ENCODE measurements at places on chromosomes 11 and 22.
A peak's percentile ranks its signal among the peaks of the same experiment; 100 is the strongest.

DNA sequence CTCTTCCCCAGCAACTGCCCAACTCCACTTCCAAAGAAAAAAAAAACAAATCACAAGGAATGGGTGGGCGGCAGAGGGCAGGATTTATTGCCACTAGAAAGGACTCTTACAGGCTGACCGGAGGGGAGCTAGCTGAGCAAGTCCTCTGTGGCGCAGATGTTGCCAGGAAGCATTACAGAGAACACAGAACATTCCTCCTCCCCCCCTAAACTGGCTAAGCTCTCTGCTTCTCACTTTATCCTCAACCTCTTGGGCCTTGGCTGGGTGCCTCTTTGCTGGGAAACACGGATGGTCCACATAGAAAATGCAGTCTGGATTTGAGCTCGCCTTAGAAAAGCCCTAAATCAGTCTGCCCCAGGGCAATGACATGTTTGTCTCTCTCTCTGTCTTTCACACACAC lies 12.6 kb upstream of the FJX1 start:
- no peak for DNase-seq

GRCh38 chr11:57377107-57377506 lies 3.8 kb downstream of the PRG3 start:
- no peak for DNase-seq

- no peak for DNase-seq
These were observed 17.9 kb downstream of the ELMOD1 start for GRCh38 chr11:107608809-107609208.

- DNase-seq: no peak
These were observed 5.1 kb downstream of the CD82 start for GRCh38 chr11:44570411-44571155.

DNA sequence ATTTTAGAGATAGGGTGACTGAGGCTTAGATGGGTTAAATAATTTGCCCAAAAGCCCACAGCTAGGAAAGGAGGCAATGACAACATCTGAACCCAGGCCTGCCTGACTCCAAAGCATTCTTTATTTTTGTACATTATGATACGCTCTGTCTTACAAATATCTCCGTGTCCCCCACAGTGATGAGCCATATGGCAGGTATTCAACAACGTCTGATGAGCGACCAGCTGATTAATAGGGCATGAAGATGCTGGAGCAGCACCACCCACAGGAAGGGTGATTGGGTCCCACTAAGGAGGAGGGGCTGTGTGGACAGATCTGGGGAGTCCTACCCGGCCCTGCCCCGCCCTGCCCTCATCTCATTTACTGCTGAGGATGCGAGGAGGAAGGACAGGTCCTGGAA lies 380.6 kb downstream of the CADM1 start:
- DNase-seq: no peak

GRCh38 chr22:42300259-42301076 lies 30.0 kb upstream of the TCF20 start:
- DNase-seq: no peak

DNA sequence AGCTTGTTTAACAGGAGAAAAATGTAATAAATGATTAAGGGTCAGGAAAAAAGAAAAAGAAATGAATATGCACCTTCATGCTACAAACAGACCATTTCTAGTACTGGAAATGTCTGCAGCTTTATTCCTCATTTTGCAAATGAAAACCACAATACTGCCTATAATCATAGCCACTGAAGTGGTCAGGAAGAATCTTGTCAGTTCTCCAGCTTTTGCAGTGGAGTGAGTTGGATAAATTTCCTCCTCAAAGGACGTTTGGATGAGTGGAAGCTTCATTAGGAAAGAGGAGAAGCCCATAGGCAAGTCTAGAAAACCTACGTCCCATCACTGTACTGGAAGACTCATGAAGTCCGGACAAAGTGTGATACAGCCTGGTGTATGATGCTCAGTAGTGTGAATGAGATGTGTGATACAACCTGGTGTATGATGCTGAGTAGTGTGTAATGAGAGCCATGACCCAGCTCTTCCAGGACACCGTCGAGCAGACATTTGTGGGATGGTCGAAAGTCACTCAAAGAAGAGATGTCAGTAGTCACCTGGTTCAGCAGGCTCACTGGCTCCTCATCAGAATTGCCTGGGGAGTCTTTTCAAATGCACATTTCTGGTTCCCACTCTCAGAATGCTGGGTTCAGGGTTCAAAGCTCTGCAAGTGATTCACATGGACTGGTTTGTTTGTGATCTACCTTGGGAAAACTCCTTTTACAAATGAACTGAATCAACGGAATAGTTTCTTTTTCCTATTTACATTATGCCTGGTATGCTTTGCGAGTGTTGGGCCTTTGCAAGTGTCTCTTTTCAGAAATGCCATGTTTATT lies 101.3 kb downstream of the PDHX start:
- no peak for DNase-seq

GRCh38 chr11:48163360-48164100 lies 53.1 kb upstream of the OR4B1 start:
- DNase-seq: no peak

DNA sequence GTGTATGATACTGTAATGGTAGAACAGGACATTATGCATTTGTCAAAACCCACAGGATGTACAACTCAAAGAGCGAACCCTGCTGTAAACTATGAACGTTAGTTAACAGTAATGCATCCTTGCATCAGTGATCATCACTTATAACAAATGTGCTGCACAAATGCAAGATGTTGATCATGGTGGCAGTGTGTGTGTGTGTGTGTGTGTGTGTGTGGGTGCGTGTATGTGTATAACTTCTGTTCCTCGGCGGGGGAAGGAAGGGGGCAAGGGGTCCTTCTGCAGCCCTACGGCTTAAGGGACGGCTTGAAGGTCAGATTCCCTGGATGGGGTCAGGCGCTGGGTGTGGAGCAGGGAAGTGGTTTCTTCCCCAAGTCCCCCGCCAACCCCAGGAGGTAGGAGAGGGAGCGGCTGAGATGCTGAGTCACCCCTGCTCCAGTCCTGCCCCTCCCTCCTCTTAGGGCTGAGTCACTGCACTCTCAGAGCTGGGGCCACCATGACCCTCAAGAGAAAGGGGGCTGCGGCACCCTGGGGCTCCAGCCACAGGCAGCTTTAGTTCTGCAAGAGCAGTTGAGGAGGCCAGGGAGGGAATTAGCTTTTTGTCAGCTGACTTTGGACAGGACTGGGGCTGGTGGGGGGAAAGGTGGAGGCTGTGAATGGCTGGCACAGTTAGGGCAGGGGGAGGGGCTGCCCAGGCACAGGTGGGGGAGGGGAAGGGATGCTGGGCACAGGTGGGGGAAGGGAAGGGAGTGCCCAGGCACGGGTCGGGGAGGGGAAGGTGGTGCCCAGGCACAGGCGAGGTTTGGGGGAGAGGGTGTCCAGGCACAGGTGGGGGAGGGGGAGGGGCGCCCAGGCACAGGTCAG lies 8.8 kb upstream of the CTSD start:
- DNase-seq: peak; percentile 75

DNA sequence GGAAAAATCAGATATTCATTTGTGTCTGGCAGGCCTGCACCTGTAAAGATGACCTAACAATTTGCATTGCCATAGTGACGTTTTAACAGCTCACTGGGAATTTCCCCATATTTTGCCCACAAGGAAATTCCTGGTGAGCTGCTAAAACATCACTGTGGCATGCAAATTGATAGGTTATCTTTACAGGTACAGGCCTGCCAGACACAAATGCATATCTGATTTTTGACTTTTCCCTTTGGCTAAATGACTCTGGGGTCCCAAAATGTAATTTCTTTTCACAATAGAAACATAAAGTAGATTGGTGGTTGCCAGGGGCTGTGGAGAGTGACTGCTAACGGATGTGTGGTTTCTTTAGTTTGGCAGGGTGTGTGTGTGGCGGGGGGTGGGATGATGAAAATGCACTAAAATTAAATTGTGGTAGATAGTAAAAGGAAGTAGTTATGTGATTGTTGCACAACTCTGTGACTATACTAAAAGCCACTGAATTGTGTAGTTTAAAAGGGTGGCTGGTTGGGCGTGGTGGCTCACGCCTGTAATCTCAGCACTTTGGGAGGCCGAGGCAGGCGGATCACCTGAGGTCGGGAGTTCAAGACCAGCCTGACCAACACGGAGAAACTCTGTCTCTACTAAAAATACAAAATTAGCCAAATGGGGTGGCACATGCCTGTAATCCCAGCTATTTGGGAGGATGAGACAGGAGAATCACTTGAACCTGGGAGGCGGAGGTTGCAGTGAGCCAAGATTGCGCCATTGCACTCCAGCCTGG lies 18.5 kb upstream of the FEZ1 start:
- DNase-seq: no peak

GRCh38 chr11:119533921-119534736 lies 111.2 kb upstream of the THY1 start:
- peak; percentile 74 for DNase-seq

DNA sequence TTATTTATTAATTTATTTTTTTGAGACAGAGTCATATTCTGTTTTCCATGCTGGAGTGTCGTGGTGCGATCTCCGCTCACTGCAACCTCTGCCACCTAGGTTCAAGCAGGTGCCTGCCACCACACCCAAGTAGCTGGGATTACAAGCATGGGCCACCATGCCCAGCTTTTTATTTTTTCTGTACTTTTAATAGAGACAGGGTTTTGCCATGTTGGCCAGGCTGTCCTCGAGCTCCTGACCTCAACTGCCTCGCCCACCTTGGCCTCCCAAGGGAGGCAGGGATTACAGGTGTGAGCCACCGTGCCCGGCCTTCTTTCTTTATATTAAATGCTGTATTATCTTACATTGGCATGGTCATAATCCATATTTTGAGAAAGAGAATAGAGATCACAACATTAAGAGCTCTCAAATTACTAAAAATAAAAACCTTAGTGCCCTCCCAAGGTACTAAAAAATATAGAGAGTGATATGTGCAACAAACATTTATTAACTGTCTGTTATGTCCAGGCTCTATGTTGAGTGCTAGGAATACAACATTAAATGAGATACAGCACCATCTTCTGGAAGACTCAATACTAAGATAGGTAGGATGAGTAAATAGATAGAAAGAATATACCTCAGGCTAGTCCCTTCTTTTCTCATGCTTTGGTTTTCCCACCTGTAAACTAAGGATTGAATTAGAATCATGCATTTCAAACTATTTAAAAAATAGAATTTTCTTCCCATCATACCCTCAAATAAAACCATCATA lies 84.1 kb downstream of the BBOX1 start:
- no peak for DNase-seq

- DNase-seq: no peak
These were observed 526 bp upstream of the PNPLA5 start for GRCh38 chr22:43892183-43892894.

GRCh38 chr11:75320643-75321042 lies 30.8 kb downstream of the ARRB1 start:
- no peak for DNase-seq

DNA sequence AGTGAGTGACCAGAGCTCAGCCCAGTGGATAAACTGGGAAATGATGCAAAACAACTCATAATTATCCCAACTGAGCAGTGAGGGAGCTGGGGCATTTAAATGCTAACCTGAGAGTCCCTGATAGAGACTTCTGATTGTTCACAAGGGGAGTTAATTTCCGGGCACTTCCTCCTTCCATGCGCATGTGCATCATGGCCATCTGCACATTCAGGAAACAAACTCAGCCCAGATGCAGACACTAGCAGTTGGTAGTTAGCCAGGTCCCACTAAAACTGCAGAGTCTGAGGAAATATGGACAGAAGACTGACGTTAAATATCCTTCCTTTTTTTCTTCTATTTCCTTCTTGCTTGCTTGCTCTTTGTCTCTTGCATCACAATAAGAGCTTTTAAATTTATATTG lies 852.1 kb upstream of the LRRC4C start:
- DNase-seq: no peak

- DNase-seq: no peak
These were observed 131.0 kb downstream of the FBXO7 start for GRCh38 chr22:32605576-32605975.

- DNase-seq: no peak
These were observed 155.5 kb upstream of the NAV2 start for GRCh38 chr11:19557185-19557584.

DNA sequence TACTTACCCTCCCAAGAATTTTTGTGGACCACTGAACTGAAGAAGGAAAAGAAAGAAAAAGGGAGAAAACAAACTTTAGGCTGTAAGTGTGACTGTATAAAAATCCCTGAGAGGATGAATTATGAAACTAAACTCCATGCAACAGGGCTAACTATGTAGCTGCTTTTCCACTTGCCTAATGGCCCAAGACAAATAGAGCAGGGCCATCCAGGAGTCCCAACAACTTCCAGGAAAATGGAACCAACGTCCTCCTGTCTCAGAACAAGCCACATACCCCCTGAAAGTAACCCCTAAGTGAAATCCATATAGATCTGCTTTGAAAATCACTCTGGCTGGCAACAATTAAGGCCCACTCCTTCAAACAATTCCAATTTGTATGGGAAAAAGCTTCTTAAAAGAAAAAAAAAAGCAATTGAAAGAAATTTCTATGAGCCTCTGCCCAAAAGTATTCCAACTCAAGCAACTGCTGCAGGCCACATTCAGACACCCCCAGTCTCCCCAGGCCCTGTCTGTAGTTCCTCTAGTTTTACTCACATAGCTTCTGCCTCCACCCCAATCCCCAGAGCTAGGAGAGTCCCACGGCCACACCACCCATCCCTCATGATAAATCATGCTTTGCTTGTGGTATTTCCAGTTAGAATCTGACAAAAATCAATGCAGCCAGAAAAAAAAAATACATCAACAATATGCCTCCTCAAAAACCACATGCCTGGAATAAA lies 12.7 kb downstream of the RBFOX2 start:
- no peak for DNase-seq

GRCh38 chr11:2557381-2557780 lies 112.6 kb downstream of the KCNQ1 start:
- DNase-seq: peak; percentile 8

DNA sequence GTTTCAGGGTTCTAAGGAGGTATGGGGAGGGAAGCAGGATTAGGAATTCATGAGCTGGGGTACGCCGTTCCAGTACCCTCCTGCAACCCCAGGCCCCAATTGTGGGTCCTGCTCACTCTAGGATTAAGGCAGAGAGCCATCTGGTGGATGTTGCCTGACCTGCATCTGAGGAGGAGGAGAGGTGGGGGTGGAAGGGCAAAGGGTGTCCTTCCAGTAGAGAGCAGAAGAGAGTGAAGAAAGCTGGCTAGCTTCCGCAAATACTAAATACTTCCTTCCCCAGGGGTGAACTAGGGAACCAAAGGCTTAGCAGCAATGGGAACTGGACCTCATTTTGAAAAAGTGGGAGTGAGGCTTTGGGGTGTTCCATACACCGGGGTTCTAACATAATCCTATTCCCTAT lies 10.6 kb downstream of the LRRC51 start:
- DNase-seq: peak; percentile 84

GRCh38 chr11:73350908-73351636 lies 25.1 kb upstream of the RELT start:
- no peak for DNase-seq
